NCI-H187 treated with DMSO at 0.1 percent for 48 hours (cell line): ENCODE measurements at places on chromosomes 6 and 20.

DNA sequence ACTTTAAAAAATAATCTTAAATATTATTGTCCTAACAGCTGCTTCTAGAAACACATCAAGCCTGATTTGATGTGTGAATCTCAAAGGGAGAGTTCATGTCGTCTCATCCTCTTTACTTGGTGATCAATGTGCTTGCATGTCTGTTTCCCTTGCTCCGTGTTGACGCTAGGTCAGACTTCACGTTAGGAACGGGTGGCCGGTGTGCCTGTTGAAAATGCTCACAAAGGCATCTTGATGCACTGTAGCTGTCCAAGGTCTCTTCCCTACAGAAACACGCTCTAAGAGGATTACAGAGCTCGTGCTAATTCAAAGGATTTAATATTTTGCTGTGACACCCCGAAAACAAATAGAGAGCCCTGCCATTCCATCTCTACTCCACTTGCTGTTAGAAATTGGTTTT lies 84.6 kb downstream of the ID4 start:
- no peak for DNase-seq

- no peak for DNase-seq
These were observed 16.4 kb downstream of the GMDS start for GRCh38 chr6:2229039-2229438.

GRCh38 chr6:89452281-89452680 lies 19.3 kb downstream of the ANKRD6 start:
- DNase-seq, result no peak

GRCh38 chr20:32823737-32824588 lies 4.2 kb downstream of the MAPRE1 start:
- no peak for DNase-seq

DNA sequence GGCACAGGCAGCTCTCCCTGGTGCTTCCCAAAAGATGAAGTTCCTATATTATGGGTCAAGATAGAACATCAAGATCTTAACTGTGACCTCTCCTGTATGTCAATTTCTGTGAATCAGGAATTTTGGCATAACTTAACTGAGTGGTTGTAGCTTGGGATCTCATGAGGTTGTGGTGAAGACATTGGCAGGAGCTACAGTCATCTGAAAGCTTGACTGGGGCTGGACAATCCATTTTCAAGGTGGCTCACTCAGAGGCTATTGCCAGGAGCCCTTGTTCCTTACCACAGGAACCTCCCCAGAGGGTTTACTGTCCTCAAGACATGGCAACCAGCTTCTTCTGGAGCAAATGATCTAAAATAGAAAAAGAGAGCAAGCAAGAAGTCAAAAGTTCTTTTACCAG lies 252.2 kb downstream of the ADGB start:
- DNase-seq, result no peak
